Smooth muscle cell of the umbilical artery (primary cell): ENCODE measurements at places on chromosomes 7 and 10. TPM values are rescaled to one million over a fixed set of nuclear protein-coding genes. Genes with fewer than 3 reads are reported as not detected.

Gene SLC18A3
- total RNA-seq, result not detected in 2 replicates

Gene ZNF727
- not detected in 2 replicates for total RNA-seq

Gene WEE2
- not detected in 2 replicates for total RNA-seq

Gene COL28A1
- total RNA-seq, result 0.32 TPM in 1 of 2 replicates, not detected in the other

Gene NYAP1
- 0.83 and 1.2 TPM in 2 replicates for total RNA-seq

Gene BAG3
- total RNA-seq, result 12.2 and 25.2 TPM in 2 replicates

Gene PPP1R3C
- 84.9 and 362 TPM in 2 replicates for total RNA-seq

Gene SPDYE6
- total RNA-seq, result not detected in 2 replicates
